NCI-H1694 treated with DMSO at 0.1 percent for 48 hours (cell line): ENCODE measurements at places on chromosomes 11 and 22.

GRCh38 chr11:33479231-33479630 is 221.4 kb downstream of the C11orf91 start:
- DNase-seq, result no peak

DNA sequence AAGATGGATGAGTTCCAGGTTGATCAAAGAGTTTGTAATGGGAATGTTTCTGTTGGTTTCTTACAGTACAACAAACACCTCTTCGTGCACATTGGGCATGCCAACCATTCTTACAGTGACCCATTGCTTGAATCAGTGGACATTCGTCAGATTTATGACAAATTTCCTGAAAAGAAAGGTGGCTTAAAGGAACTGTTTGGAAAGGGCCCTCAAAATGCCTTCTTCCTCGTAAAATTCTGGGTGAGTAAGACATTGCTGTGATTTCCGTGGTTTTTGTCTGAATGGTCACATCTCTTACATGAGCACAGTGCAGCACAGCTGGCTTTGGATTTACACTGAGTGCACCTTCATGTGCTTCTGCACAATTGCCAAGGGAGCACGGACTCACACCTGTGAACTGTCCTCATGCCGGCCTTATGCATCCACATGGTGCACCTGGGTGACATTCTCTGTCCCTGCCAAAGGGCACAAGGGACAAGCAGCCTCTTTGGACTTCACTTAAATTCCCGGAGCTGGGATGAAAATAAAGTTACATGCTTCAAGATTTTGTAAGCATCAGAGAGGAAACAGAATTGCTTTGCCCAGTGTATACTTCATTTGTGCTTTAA is 107.1 kb upstream of the RASSF10 start:
- no peak for DNase-seq

GRCh38 chr11:8790968-8791367 is 108.4 kb downstream of the RPL27A start:
- DNase-seq, result no peak

- peak; percentile 80 for DNase-seq
Observed at GRCh38 chr22:41401781-41402648, 20.3 kb downstream of the TEF start.

DNA sequence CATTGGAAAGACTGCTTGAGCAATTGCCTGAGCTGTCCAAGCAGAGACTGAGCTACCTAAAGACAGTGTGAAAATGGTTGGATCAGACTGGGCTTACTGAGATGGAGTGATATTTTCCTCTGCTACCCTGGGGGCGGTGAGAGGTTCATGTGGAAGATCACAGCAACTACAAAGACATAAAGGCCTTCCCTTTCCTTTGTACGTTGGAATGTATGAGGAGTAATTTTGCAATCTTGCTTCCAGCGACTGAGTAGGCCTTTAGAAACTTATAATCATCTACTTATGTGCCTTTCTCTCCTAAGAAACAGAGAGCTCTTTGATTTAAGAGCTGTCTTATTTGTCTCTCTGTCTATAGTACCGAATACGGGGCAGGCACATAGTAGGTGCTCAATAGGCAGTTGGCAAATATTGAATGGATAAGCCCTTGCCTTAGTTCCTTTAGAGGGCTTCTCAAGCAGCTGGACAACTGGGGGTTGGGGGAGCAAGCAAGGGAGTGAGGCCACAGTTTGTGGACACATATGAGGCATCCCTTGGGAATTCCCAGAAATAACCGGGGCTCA is 2.4 kb upstream of the HEPACAM start:
- DNase-seq, result no peak

GRCh38 chr11:122665861-122666260 is 10.3 kb downstream of the UBASH3B start:
- peak; percentile 7 for DNase-seq

GRCh38 chr11:16713594-16713993 is 24.9 kb upstream of the C11orf58 start:
- no peak for DNase-seq

DNA sequence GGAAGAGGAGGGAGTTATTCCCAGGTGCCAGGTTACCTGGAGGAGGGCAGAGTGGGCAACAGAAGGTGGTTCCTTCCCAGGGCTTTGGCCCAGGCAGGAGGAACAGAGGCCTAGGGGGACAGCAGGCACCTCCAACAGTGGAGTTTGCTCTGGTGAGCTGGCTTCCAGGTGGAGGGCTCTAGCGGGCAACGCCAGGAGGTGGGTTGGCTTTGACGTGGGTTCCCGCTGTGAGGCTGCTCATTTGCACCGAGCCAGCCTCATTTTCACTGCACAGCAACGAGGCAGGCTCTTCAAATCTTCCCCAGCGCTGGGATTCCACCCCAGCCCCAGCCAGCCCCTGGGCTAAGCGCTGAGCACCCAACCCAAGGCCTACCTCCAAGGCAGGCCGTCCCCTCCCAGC is 8.1 kb downstream of the IGSF9B start:
- DNase-seq, result no peak

GRCh38 chr22:50252082-50253045 is 1.3 kb upstream of the HDAC10 start:
- peak; percentile 48 for DNase-seq

- no peak for DNase-seq
Observed at GRCh38 chr11:86248609-86249008, 4.1 kb downstream of the EED start.

GRCh38 chr11:106482917-106483785 is 405.7 kb downstream of the AASDHPPT start:
- DNase-seq, result no peak

GRCh38 chr11:48036466-48036865 is 56.1 kb downstream of the PTPRJ start:
- no peak for DNase-seq

DNA sequence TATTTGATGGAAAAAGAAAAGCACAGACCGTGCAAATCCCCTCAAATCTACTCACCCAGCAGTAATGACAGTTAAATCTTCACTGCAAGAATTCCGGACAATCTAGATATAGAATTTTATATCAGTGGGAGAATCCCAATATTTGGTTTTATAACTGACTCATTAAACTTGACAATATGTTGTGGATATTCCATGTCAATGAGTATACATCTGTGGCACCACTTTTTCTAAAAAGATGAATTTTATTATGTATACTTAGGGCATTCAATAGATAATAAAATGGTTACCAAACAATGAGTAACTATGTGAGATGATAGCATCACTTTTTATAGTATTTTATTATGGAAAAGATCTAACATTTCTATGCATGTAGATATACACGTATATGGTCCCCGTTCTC is 79.9 kb downstream of the OSBP2 start:
- DNase-seq, result no peak

DNA sequence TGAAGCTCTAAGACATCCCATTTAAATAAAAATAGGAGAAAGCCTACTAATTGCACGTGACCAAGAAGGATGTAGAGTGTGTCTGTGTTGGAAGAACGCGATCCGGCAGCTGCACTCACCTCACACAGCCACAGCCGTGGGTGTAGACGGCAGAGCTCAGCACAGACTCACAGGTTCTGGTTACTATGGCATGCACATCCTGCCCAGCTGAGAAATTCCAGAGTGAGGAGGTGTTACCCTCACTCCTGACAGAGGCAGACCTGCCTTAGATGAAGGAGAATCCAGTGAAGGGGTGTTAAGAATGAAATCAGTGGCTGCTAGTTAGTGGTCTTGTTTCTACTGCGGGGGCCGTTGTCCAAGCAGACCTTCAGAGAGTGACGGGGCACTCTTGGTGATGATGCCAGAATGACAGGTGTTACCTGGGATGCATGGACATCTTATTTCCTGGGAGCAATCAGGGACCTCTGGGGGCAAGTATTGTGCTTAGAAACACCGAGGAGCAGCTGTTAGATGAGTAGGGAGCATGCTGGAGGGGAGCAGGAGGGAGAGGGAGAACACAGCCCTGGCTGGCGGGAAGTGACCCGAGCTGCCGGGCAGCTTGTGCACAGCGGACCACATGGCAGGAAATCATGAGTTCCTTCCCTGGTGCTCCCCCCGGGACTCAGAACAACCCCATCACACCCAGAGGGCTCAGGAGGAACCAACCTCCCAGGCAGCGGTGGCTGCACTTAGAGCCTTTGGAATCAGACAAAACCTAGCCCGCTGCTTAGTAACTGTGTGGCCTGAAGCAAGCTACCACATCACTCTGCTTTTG is 12.3 kb downstream of the KCNJ5 start:
- DNase-seq, result no peak

- peak; percentile 3 for DNase-seq
Observed at GRCh38 chr22:25898707-25899365, 156.8 kb downstream of the MYO18B start.

DNA sequence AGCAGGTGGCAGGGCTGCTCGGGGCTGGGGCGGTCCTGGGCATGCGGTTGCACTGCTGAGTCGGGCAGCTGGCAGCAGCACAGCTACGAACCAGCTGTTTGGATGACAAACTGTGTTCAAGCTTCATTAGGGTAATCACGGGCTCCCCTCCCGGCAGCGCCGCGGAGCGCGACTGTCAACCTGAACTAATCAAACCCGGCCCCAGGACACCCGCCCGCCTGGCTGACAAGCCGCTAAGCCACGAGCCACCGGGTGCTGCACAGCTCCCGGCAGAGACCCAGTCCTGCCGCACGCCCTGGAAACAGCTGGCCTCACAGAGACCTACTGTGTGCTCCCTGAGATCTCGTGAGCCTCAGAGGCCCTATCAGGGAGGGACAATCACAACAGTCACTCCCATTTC is 60.6 kb upstream of the TCF20 start:
- peak; percentile 92 for DNase-seq

DNA sequence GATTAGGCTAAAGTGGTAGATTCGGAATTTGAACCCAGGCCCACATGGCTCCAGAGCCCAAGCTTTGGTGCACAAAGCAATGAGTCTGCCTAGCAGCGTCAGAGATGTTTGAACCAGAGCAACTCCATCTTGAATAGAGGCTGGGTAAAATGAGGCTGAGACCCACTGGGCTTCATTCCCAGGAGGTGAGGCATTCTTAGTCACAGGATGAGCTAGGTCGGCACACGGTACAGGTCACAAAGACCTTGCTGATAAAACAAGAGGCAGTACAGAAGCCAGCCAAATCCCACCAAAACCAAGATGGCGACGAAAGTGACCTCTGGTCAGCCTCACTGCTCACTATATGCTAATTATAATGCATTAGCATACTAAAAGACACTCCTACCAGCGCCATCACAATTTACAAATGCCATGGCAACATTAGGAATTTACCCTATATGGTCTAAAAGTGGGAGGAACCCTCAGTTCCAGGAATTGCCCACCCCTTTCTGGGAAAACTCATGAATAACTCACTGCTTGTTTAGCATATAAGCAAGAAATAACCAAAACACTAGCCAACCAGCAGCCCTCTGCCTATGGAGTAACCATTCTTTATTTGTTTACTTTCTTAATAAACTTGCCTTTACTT is 40.3 kb upstream of the DAGLA start:
- no peak for DNase-seq

GRCh38 chr11:124747406-124748099 is 4.5 kb downstream of the VSIG2 start:
- no peak for DNase-seq

GRCh38 chr11:116219171-116219635 is 553.6 kb downstream of the BUD13 start:
- no peak for DNase-seq

DNA sequence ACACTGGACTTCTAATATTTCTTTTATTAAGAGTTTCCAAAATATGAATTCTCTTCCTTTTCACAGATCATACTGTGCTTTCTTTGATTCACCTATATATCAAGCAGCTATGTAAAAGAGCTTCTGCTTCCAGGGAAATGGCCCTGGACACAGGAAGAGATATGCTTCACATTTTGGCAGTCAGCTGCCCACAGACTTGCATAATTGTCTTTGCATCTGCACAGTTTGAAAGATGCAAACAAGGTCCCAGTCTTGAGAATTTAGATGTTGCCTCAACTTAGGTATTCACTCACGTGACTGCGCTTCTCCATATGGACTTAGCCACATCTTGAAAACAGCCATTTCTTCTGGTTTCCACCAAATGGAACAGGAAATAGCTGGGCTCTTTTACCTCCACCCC is 92.3 kb upstream of the POU2AF2 start:
- DNase-seq, result no peak

DNA sequence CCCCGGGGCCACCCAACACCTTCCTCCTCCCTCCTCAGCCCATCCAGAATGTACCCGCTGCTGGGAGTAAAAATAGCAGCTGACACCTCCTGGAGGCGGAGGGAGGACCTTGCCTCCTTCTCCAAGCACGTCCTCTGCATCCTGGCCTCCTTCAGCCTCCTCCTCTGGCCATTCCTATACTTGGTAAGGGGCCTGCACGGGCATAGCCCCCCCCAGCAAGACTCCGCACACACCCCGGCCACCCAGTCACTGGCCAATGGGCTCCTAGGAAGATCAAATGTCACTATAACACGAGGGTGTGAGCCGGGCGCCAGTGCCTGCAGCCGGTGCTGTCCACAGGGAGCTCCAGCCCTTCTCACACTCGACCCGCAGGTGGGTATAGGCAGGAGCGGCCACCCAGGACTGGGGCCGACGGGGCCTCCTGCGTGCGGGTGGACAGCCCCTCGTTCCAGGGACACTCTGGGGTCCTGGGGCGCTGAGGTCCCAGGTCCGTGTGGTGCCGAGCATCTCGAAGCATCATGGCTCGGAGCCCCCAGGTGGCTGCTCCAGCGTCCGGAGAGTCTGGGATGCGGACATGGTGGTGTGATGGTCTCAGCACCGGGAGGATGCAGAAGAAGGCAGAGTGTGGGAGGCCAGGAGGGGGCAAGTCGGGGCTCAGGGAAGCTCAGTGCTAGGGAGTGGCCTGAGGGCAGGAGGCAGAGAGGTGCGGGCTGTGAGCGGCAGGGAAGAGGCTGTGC is at the start of gene TNNT3:
Gene TNNT3, plus strand, starts transcription at position 313 of the 737 bp plus-strand sequence. CDS start 3,172 bp downstream, outside the sequence.
- DNase-seq, result no peak

GRCh38 chr22:25848954-25849353 is 107.0 kb downstream of the MYO18B start:
- DNase-seq, result no peak

DNA sequence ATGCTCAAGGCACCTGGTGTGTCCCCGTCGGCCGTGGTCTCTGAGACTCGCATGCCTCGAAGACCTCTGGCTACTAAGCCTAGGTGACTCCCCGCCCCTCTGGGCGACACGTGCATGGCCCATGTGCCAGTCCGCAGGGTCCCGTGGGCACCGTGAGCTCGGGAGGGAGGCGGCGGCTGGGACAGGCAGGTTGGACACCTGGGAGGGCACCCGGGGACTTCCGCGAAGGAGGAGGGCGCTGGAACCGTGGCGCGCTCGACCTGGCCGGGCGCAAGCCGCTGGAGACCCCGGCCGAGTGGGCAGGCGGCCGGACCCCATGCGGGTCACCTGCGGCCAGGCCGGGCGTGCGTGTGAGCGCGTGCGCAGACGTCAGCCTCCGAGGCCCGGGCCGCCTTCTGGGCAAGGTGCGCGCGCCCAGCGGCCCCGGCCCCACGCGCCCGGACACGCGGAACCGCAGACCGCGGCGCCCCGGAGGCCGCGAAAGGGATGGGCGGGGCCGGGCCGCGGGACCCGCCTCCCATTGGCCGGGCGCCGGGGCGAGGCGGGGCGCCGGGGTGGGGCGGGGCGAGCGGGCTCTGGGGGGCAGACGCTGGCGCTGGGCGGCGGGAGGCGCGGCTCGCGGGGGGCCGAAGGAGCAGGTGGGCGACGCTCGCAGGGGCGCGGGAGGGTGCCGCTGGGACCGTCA is 579 bp upstream of the RASD2 start:
- no peak for DNase-seq

GRCh38 chr11:8201644-8202365 is 33.0 kb upstream of the RIC3 start:
- DNase-seq, result no peak
